ENCODE measurements at places on chromosomes 6 and 20. TPM values are rescaled to one million over a fixed set of nuclear protein-coding genes. Genes with fewer than 3 reads are reported as not detected.

GRCh38 chr20:2900845-2901592 is 27.7 kb downstream of the PTPRA start:
- DNase-seq: no peak

DNA sequence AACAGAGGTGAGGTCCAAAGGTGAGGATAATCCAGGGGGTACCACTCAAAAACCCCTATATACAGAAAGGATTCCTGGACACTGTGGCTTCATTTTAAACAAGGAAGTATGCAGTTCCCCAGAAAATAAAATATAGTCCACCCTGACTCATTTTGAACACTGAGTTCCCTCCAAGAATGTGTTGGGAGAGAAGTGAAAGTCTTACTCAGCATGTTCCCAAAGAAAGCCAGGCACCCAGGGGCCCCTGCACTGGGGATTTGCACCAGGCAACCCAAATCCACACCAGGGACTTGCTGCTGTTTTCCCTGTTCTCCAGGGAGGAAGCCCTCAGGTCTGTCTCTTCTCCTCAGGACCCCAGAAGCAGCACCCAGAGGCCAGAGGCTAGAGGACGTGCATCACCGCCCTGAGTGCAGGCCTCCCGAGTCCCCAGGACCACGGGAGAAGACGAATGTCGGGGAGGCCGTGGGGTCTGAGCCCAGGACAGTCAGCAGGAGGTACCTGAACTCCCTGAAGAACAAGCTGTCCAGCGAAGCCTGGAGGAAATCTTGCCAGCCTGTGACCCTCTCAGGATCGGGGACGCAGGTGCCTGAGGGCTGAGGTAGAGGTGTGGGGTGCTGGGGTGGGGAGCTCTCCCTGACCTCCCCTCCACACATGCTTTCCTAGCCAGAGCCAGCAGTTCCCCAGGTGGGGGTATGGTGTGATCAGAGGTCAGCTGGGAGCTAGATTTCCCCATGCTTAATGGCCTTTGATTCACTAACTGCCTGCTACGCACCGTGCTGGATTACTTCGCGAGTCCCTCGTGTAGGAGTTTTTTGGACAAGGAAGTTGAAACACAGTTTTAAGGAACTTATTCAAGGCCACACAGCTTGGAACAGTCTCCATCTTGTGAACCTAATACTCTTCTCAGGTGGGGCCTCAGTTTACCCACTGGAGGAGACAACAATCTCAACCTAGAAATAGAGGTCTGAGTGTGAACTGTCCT is 3.3 kb downstream of the FGD2 start:
- no peak for DNase-seq

- no peak for DNase-seq
These were observed 248.6 kb upstream of the SUPT3H start for GRCh38 chr6:45626087-45626891.

- no peak for DNase-seq
These were observed 5.6 kb downstream of the TAGAP start for GRCh38 chr6:159038914-159039884.

DNA sequence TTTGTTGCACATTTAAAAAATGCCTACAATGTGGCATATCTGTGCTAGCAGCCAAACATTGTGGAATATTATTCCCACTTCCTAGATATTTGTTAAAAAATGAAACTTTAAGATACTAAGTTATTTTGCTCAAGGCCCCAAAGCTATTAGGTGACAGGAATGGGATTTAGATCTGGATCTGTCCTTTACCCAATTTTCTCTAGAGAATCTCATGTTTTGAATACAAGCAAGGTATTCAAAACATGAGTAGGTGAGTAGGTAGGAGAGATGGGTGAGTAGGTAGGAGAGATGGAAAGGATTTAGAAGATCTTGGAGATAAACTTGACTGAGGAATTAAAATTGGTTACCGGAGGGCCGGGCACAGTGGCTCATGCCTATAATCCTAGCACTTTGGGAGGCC is 61.2 kb upstream of the AKIRIN2 start:
- DNase-seq: no peak

GRCh38 chr6:85473748-85474147 is 23.9 kb downstream of the NT5E start:
- DNase-seq: no peak

DNA sequence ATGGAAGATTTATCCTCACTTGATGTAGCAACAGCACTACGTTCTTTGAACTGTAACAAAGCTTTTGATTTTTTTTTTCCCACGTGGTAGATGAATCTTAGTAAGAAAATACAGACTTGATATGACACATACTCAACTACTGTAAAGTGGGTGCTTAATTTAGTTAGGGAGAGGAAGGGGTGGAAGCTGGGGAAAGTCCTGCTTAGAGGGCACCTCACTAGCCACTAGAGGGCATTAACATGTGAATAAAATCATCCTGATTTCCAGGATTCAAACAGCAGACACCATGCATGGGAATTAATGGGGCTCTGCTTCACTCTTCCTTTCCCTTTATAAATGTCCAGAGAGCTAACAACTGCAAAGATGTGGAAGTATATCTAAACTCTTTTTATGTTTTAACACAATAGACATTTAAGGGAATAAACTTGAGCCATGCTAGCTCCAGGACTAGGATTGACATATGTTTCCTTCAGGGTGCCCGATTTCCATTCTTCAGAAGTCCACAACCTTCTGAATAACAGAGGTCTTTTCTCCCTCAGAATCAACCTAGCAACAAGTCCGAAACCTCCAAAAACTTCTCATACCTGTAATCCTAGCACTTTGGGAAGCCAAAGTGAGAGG is 250.1 kb downstream of the ATXN1 start:
- DNase-seq: no peak

DNA sequence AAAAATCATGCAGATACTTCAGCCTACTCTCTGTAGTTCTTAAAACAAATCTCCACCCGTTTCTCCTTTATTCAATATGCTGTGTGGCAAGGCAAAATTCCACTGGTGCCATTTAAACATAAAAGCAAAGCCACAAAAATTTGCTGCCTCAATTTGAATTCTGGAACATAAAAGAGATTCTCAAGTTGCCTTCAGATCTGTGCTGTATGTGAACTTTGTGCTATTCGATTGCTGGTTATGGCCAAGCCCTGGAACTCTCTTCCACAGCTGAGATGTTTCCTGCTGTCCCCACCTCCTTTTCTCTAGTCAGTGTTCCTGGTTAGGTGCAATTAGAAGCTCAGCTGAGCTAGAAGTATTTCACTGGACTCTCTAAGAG is 395.3 kb upstream of the BTBD3 start:
- no peak for DNase-seq

DNA sequence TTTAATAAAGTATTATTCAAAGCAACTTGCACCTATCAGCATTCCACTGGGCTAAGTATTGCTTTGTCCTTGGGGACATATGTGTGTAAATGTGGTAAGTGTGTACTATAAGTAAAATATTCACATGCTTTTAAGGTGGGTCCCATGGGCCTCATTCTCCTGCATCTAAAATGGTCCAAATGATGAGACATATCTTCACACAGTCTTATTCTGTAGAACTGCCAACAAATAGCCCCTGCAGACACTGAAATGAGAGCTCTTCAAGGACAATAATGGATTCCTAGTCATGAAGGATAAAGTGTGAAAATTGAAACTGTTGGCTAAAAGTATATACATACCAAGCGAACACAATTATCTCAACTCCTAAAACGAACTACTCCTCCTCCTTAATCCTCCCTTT is 81.8 kb downstream of the SMLR1 start:
- DNase-seq: no peak

DNA sequence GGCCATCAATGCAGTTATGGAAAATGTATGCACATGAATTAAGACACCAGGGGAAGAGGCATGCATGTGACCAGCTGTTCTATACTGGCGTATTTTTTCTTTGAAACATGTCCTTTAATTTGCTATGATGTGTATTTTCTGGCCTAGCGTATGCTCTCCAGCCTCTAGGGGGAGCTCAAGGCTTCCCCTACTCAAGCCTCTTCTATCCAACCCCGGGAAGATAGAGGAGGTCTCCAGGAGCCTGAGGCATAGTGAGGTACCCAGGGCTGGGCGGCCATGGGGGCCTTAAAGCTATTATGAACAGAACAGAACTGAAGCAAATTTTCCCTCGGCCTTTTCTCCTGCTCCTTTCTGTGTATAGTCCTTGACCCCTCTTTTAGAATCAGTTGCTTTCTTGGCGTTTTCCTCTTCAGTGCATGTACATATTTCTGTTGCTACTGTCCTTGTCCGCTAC is 528.9 kb downstream of the MAFB start:
- peak; percentile 35 for DNase-seq

- DNase-seq: no peak
These were observed 154.2 kb upstream of the QKI start for GRCh38 chr6:163260111-163260895.

- no peak for DNase-seq
These were observed 13.7 kb downstream of the BCL2L1 start for GRCh38 chr20:31708736-31709534.

DNA sequence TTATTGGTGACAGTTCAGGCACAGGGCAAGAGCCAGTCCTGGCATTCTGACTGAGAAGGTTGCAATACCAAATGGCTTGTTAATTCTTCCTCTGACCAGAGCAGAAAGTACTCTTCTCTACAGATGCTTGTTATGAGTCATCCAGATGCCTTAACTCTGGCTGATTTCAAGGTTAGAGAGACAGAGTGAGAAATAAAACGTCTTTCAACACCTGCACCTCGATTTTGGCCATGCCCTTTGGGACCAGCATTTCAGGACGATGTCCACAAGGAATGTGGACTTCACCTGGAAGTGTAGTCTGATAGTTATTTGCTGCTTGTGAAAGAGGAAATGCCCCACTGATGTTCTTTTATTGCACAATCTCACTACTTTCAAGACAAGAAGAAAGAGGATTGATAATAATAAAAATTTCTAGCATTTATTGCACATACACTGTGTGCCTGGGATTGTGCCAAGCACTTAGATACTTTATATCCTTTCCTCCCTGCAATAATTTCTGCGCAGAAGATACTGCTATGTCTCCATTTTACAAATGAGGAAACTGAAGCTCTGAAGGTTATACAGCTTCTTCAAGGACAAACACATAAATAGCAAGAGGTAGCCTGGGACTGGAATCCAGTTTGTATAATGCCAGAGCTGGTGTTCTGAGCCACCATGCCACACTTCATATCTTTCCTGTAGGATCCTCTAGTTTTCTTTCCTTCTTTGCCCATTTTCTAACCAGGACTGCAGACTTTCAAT is 33.5 kb upstream of the MCM3 start:
- DNase-seq: no peak

The GABRR1 gene
- total RNA-seq: not detected

The BNIP5 gene
- 7.4 TPM for total RNA-seq

The ADTRP gene
- total RNA-seq: 0.69 TPM

The BPIFB1 gene
- total RNA-seq: 0.78 TPM

The HUS1B gene
- 0.46 TPM for total RNA-seq

The PTK6 gene
- total RNA-seq: 11.0 TPM

The GATA5 gene
- 8.7 TPM for total RNA-seq

The OR2H2 gene
- not detected for total RNA-seq

The CDYL gene
- total RNA-seq: 30.4 TPM

The RCAN2 gene
- 61.7 TPM for total RNA-seq
